ENCODE measurements at places on chromosomes 3 and 15.
A peak's percentile ranks its signal among the peaks of the same experiment; 100 is the strongest.

DNA sequence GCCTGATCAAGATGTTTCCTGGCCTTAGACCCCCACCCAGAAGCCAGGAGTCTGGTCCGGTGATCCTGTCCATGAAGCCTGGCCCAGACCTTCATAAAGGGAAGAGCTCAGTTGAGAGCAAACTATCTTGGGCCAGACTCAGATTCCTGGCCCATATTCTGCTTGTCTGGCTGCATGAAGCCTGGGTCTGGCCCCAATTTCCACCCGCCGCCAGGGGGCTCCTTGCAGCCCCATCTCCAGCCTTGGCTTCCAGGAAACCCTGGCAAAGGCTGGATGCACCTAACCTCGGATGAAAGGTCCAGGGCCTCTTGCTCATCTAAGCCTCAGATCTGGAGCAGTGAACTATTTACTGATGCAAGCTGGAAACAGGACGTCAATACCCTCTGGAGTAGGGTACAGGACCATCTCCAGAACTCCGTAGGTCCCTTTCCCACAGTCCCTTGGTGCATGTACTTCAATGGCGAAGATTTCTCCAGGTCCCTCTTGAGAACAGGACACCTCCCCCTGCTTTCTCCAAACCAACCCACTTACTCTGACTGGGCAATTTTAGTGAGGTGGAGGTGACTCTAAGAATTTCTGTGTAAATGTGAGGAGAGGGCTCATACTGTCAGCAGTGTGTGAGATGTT lies 5.6 kb downstream of the FOXL2 start:
- no peak for DNase-seq

GRCh38 chr3:49867871-49868321 lies 1.8 kb downstream of the CAMKV start:
- DNase-seq, result no peak

GRCh38 chr3:111923095-111923771 lies 55.6 kb upstream of the ABHD10 start:
- no peak for DNase-seq

GRCh38 chr15:74976159-74976558 lies 19.2 kb upstream of the SCAMP5 start:
- DNase-seq, result no peak

DNA sequence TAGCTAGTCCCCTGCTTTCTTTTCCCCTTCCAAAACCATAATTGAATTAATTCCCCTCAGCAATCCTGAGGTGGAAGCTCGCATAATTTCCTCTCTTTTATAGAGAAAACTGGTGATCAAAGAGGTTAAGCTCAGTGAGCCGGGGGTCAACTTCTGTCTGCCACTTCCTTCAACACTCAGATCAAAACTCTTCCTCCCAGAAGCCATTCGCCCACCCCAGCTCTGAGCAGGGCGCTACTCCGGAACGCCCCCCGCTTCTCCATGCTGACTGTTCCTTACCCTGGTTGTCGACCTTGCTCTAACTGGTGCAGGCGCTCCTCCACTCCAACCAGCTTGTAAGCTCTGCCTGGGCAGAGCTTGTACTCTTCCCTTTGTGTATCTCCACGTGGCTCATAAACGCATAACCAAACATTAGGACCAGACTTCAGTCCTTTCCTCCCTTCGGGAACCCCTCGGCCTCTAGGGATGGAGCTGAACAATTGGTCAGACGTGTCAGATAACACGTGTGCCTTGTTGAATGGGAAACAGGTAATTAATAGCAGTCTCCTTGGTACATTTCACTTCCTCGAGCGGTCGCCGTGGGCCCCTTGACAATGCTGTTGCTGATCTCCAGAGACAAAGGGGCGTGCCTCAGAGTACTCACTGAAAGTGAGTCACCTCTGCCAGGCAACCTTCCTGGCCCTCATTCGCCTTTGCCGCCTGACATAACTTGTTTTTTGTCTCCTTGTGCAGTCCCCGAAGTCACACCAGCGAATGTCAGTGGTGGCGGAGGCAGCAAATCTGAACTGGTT lies 71.8 kb downstream of the IL5RA start:
- no peak for DNase-seq

DNA sequence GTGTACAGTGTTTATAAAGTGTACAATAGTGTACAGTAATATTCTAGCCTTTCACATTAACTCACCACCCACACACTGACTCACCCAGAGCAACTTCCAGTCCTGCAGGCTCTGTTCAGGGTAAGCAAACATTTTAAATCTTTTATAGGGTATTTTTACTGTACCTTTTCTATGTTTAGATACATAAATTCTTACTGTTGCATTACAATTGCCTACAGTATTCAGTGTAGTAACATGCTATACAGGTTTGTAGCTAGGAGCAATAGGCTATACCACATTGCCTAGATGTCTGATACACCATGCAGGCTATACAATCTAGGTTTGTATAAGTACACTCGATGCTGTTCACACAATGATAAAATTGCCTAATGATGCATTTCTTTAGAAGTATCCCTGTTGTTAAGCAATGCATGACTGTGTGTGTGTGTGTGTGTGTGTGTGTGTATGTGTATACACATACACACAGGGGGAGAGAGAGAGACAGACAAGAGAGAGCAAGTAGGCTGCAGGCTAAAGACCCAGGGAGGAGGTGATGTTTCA lies 72.5 kb upstream of the PRR23C start:
- no peak for DNase-seq

DNA sequence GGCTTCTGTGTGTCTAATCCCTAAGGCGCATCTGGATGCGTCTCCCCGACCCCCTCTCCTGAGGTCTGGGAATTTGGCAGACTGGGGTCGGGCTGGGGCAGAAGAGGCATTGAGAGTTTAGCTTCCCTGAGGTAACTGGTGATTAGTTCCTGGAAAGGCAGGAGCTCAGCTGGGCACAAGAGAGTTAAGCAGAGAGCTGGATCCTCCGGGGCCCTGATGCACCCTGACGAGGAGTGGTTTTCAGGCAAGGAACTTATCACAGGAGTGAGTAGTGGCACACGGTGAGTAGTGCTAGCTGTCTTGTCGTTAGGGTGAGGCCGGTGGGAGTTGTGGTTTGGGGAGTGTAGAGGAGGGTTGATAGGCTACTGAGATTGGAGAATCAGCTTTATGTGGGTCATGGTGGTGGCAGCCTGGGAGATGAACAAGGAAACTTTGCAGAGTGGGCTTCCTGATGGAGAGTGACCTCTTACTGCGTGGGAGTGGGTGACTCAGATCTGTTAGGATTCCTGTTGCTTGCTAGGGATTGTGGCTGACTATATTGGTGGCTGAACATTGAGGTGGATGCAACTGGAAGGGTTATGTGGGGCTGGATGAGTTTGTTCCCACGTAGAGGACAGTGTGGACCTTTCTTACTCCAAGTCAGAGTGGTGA lies 897 bp downstream of the RAD54L2 start:
- peak; percentile 52 for DNase-seq

DNA sequence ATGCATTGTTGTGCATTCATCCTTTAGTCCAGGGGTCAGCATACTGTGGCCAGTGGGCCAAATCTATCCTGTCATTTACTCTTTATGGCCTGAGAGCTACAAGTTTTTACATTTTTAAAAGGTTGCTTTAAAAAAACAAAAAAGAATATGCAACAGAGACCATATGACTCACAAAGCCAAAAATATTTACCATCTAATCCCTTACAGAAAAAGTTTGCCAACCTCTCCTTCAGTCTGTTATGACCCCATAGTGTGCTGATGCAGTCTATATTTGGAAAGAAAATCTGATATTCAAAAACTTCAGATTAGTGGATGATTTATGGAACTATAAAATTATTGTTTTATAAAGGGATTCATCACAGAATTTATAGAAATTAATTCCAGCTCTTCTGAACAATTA lies 237.5 kb upstream of the IL12A start:
- DNase-seq, result no peak

DNA sequence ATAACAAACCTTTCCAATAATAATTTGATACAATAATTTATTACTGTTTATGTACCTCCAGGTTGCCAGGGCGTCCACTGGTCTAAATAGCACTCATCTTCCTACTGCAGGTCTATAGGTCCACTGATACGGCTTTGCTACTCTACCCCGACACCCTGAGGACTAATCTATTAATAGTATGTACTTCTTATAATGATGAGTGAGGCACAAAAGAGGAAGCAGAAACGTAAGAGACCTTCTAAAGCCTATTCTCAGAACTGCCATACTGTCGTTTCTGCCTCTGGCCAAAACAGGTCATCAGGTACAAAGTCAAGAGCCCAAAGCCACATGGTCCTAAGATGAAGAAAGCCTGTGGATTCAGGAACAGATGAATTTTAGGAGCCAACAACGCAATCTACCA lies 163.2 kb upstream of the GRM7 start:
- no peak for DNase-seq

GRCh38 chr3:99783011-99783573 lies 34.6 kb upstream of the CMSS1 start:
- DNase-seq, result no peak

All from stimulated activated naive CD4-positive, alpha-beta T cell treated with Interleukin-2 at 50 U/mL for 16 hours (primary cell).